K562 (cell line): ENCODE measurements at places on chromosomes 1 and 21. TPM values are rescaled to one million over a fixed set of nuclear protein-coding genes. Genes with fewer than 3 reads are reported as not detected.

RNF186 gene
- total RNA-seq = not detected in 2 replicates

OLIG2 gene
- total RNA-seq = not detected in 2 replicates

CFAP45 gene
- 0.72 and 1.6 TPM in 2 replicates for total RNA-seq

PTGER3 gene
- 28.5 and 33.3 TPM in 2 replicates for total RNA-seq

SELP gene
- not detected in 2 replicates for total RNA-seq

PWP2 gene
- 46.5 and 57.6 TPM in 2 replicates for total RNA-seq

MYCBP gene
- 78.9 and 92.3 TPM in 2 replicates for total RNA-seq

LMX1A gene
- total RNA-seq = not detected in 2 replicates

RIIAD1 gene
- not detected in 2 replicates for total RNA-seq

DNA sequence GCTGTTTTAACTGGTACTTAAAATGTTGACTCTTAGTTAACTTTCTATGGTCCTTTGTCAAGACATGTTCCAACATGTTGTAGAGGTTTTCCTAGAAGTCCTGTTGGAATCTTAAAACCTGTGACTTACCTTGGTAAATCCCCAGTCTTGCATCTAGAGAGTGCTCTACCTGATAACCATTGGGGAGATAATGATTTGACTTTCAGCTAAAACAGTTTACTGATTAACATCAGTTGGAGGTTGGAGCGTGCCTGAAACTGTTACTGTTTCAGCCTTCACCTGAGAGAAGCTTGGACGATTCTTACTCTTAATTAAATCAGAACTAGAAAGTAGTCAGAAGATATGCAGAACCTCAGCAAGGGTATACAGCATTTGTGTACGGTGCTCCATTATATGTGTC, 8.8 kb downstream of the MDM4 start:
- H3K4me1 ChIP-seq = peaks cover 17% of the 10 kb centered on the region
- no peak for DNase-seq
- H3K27ac ChIP-seq = no peak overlapping the region; the same call in 2 of the 3 replicates
- H3K36me3 ChIP-seq = peaks cover 84% of the 10 kb centered on the region

- H3K4me1 ChIP-seq = no peaks in the 10 kb centered on the region
- H3K27me3 ChIP-seq = no peaks in the 10 kb centered on the region
- no peak overlapping the region for H3K4me3 ChIP-seq
- H3K27ac ChIP-seq = no peak overlapping the region
- DNase-seq = no peak
Measured at GRCh38 chr1:54338464-54338863, 67.7 kb downstream of the SSBP3 start.

GRCh38 chr1:187624812-187625545, 796.2 kb downstream of the PLA2G4A start:
- H3K36me3 ChIP-seq = no peaks in the 10 kb centered on the region
- no peaks in the 10 kb centered on the region for H3K27me3 ChIP-seq
- no peak overlapping the region for H3K27ac ChIP-seq
- no peaks in the 10 kb centered on the region for H3K4me1 ChIP-seq
- DNase-seq = no peak

- no peaks in the 10 kb centered on the region for H3K27me3 ChIP-seq
- H3K36me3 ChIP-seq = no peaks in the 10 kb centered on the region; the same call in 2 of the 3 replicates
- H3K27ac ChIP-seq = no peak overlapping the region
- H3K4me3 ChIP-seq = no peak overlapping the region
- H3K4me1 ChIP-seq = peaks cover 4% of the 10 kb centered on the region; the same call in 1 of the 2 replicates
Measured at GRCh38 chr1:120178799-120179756, 2.8 kb upstream of the SEC22B start.

DNA sequence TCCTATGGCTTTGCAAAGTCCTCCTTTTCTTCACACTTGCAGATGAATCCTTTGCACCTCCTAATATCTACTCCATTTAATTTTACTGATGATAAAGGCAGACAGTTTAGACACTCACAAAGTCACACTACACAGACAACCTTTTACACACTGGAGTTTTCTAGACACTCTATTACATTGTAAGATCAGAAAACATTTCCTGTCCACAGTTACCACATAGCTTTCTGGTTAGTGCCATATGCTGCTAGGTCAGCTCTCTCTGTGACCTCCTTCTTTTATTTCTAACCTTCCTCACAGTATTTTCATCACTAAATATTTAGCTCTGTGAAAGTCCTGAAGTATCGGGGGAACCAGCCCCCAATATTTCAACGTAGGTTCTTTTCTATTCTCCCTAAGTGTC, 5.1 kb downstream of the SH2D1B start:
- H3K27me3 ChIP-seq = no peaks in the 10 kb centered on the region
- H3K4me1 ChIP-seq = peaks cover 35% of the 10 kb centered on the region; the same call in 2 of the 3 replicates
- no peak for DNase-seq

DNA sequence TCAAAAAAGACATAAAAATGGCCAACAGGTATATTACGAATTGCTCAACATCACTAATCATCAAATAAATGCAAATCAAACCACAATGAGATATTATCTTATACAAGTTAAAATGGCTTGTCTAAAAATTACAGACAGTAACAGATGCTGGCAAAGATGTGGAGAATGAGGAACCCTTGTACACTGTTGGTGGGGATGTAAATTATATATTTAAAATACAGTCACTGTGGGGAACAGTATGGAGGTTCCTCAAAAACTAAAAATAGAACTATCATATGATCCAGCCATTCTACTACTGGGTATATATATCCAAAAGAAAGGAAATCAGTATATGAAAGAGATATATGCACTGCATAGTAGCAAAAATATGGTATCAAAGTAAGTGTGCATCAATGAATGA, 1037.2 kb upstream of the B3GALT2 start:
- no peaks in the 10 kb centered on the region for H3K27me3 ChIP-seq
- no peak overlapping the region for H3K4me3 ChIP-seq
- no peaks in the 10 kb centered on the region for H3K4me1 ChIP-seq
- H3K27ac ChIP-seq = no peak overlapping the region
- H3K36me3 ChIP-seq = no peaks in the 10 kb centered on the region
- no peak for DNase-seq

GRCh38 chr1:20660847-20661206, 342 bp downstream of the DDOST start:
- H3K36me3 ChIP-seq = peaks cover 44% of the 10 kb centered on the region
- peak overlapping the region; percentile 84 for H3K4me3 ChIP-seq
- peaks cover 15% of the 10 kb centered on the region; the same call in 1 of the 3 replicates for H3K4me1 ChIP-seq
- DNase-seq = no peak
- peak overlapping the region; percentile 53 for H3K27ac ChIP-seq
- H3K27me3 ChIP-seq = no peaks in the 10 kb centered on the region
